ENCODE measurements at places on chromosomes 5 and 9.
A peak's percentile ranks its signal among the peaks of the same experiment; 100 is the strongest.

DNA sequence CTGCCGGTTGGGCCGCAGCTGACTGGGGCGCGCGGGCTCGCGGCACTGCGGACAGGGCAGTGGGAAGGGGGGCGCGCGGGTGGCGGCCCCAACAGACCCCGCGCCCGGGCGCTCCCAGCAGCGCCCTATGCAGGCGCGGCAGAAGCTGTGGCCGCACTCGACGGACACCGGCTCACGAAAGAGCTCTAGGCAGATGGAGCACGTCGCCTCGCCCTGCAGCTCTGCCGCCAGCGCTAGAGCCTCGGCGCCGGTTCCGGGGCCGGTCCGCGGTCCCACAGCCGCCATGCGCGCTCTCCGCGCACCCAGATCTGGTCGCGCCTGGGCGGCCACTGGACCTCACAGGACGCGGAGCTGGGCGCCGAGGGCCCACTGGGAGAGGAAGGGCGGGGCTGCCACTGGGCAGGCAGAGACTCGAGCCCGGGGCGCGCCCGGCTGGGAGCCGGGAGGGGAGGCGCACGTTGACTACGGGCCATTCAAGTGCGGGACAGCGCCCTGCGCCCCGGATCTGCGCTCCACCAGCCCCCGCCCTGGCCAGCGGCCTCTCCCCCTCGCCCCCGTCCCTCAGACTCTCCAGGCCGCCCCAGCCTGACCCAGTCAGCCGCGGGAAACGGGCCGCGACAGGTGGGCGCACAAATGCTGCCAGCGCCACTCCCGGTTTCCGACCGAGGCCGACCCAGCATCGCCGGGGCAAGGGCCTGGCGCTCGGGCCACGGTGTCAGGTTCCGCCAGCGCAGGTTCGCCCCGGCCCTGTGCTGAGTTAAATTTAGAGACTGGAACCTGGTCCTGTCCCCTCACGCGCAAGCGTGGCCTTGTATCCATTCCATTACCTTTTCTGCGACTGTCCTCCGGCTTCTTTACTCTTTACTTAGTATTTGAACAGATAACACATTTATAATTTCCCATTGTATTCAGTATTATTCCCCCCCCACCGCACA lies at the start of gene TRIM7:
Gene TRIM7 (minus strand): TSS at position 371 of the 935 bp plus-strand sequence. CDS start 86 bp downstream, at position 285.
- peak; percentile 85 for DNase-seq

DNA sequence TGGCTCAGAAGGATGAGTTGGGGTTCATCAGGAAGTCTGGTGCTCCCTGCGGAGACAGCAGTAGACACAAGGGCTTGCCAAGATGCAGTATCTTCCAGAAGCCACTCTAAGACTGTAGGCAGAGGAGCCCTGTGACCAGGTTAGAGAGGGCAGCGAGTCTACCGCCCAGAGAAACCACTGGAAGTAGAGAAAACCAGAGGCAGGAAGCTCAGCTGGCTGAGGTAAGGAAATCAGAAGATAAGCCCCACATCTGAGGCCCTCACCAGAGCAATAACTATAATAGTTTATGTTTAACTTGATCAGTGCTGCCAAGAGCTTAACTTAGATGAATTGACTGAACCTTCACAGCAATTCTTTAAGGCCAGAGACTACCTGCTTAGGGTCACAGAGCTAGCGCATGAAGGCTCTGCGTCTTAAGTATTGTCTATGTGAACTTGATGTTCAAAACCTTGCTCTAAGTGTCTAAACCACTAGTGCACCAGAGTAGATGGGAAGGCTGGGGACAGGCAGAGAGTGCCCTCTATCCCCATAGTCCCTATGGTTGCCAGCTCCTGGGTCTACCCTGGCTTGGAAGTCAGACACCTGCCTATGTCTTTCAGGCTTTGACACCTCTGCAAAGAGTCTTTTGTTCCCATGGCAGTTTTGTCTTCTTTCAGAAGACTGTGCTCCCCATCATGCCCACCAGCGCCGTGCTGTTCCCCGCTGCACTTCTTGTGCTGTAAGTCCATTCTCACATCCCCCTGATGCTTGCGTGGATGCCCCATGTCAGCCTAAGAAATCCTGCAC lies 228.2 kb upstream of the KLF4 start:
- DNase-seq = no peak

GRCh38 chr5:9348401-9348996 lies 197.4 kb downstream of the SEMA5A start:
- no peak for DNase-seq

DNA sequence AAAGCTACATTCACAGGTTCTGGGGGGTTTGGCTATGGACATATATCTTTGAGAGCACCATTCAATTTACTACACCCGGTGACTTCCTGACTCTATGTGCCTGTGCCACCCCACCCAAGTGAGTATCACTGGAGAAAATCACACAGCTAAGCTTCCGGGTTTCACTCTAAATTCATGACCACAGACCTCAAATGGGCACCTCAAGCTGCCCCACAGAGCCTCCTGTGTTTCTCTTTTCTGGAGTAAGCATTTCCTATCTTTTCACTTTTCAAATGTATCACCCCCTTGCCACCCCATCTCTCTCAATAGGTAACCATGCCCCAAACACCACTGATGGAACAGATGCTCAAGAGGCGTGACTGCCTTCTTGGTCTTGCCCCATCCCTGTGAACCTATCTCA lies 49.2 kb upstream of the NEK6 start:
- DNase-seq = no peak

GRCh38 chr5:96968074-96968473 lies 32.2 kb downstream of the LNPEP start:
- no peak for DNase-seq

DNA sequence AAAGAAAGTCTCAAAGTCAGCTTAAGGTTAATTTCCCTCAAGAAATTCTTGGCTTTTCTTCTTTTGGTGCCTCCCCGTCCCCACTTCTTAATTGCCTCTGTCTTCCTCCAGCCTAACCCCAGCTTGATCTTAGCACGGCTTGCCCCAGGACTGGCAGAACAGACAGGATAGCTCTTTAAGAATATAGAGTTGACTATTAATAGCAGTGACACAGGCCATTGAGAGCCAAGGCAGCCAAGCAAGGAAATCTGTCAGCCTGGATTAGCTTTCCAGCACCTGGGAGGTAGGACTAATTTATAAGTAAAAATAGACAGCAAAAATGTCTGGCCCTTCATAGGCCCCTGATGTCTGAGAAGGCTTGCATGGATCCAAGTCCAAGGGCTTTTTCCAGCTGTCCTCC lies 384.6 kb upstream of the SLC30A5 start:
- DNase-seq = no peak

DNA sequence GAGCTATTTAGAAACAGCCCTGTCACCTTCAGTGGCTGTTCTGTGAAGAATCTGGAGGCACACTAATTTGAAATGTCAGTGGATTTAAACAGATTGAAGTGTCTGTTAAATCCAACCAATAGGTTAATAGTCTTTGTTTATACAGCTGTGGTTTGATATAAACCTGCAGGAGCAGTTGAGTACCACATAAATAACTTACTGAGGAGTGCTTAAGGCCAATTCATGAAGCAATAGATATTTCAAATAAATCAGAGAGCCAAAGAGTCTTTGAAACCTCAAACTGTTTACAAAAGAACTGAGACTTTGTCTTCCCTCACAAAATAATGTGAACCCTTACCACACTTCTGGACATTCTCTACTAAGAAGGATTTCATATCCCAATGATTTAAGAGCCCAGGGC lies 111.9 kb downstream of the FEM1C start:
- DNase-seq = no peak

GRCh38 chr5:135095871-135096270 lies 61.8 kb upstream of the PITX1 start:
- no peak for DNase-seq

- no peak for DNase-seq
These were observed 23.9 kb upstream of the IL7R start for GRCh38 chr5:35832762-35833161.

GRCh38 chr5:8840237-8840636 lies 705.6 kb downstream of the SEMA5A start:
- DNase-seq = peak; percentile 59
